ENCODE measurements at places on chromosomes 5 and 9.
A peak's percentile ranks its signal among the peaks of the same experiment; 100 is the strongest.

GRCh38 chr5:134634227-134634626 lies 1.6 kb upstream of the SAR1B start:
- DNase-seq, result no peak

DNA sequence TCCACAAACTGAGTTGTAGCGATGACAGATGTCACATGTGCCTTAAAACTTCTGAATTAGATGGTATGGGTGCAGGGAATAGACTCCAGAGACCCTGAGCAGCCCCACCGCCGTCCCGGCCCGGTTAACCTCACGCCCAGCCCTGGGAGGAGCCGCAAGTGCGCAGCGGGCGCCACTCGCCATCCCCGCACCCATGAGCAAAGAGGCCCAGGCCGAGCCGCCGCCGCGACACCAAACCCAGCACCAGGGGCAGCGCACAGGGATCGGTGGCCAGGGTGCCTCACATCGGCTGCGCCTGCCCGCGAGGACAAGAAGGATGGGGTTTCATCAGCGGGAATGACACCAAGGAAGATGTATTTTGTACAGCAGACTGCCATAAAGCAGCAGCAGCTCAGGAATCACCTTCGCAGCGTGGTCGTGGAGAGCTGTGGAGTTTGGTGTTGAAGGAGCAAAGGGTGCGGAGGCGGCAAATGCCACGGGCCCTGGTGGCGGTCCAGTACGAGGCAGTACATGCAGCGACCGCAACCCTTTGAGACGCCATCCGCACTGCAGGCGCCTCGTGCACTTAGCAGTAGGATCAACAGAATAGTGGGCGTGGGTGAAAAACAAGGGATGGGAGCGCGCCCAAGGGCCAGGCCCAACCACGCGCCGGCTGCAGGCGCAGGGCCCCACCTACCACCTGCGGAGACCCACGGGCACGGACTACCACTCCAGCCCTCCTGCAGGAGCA lies 89.7 kb downstream of the ZNF366 start:
- no peak for DNase-seq

DNA sequence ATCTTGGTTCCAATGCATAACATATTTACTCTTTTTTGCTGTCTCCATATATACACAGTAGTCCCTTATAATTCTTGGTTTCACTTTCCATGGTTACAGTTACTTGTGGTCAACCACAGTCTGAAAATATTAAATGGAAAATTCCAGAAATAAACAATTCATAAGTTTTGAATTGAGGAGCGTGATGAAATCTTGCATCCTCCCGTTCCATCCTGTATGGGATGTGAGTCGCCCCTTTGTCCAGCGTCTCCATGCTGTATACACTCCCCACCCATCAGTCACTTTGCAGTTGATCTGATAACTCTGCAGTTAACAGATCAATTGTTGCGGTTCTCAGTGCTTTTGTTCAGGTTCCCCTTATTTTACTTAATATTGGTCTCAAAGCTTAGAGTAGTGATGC lies 11.5 kb upstream of the FAF2 start:
- DNase-seq, result no peak

DNA sequence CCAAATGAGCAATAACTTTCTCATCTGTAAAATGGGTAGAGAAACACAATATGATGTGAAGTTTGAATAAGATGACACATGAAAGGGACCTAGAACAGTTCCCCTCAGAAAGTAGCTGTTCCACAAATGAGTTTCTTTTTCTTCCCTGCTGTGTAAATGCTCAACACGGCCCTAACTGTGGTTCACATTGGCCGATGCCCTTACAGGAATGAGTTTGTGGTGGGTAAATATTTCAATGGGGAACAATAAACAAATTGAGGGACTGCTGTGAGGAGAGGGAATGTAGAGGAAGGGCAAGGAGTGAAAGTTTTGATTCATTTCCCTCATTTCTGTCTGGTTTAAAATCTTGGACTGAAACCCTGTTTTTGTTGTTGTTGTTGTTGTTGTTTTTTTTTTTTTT lies 12.8 kb downstream of the C6 start:
- no peak for DNase-seq

- DNase-seq, result no peak
Observed at GRCh38 chr5:171961117-171961516, 45.3 kb downstream of the FBXW11 start.

DNA sequence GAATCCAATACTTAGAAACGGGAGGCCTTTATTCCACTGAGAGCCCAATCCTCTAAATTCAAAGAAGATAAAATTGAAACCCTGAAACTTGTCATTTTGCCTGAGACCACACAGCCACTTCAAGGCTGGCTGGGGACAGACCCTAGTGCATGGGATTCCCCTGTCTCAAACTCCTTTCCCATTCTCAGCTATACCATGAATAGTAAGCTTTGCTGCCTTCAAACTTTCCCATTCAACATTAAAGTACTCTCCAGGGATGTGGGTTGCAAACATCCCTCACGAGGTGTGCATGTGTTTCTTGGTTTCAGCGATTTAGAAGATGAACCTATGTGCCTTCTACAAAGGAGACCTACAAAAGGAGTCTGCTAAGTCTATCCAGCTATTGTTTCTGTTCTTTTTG lies 64.6 kb downstream of the GABRB2 start:
- no peak for DNase-seq

GRCh38 chr9:74755355-74755754 lies 132.4 kb downstream of the TRPM6 start:
- DNase-seq, result no peak

GRCh38 chr5:110112348-110112747 lies 422.6 kb downstream of the MAN2A1 start:
- DNase-seq, result no peak

DNA sequence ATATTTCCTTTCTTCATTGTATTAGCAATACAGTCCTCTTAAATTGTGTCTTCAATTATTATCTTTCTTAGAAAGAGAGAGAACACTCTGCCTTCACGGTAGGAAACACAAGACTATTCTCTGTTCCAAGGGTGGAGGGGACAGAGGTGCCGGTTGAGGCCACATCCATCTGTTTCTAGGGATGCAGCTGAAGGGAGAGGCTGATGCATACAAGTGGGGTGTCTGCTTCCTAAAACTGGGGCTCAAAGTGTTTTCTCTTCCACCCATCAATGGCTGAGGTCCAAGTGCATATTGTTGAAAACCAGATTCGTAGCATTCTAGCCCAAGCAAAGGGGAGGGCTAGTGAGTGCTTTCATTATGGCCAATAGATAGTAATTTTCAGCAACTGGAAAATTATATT lies 9.5 kb downstream of the IRX2 start:
- DNase-seq, result no peak

DNA sequence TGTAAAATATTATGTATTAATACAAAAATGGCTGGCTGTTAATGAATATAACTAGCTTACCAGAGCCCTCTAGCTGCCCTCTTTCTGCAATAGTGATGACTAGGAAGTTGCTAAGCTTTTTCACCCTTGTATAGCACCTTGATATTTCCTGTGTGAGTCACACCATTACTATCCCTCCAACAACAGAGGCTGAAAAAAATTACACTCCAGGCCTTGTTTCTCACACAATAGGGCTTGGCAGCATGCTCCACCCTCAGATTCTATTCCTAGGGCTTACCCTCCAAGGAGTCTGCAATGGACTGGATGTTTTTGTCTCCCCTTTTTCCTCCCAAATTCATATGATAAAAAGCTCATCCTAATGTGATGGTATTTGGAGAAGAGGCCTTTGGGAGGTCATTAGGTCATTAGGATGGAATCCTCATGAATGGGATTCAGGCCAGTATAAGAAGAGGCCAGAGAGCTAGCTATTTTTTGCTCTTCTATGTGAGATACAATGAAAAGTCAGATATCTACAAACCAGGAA lies 184.6 kb upstream of the MAP1B start:
- no peak for DNase-seq

GRCh38 chr5:77423022-77423750 lies 68.9 kb downstream of the WDR41 start:
- DNase-seq, result no peak

DNA sequence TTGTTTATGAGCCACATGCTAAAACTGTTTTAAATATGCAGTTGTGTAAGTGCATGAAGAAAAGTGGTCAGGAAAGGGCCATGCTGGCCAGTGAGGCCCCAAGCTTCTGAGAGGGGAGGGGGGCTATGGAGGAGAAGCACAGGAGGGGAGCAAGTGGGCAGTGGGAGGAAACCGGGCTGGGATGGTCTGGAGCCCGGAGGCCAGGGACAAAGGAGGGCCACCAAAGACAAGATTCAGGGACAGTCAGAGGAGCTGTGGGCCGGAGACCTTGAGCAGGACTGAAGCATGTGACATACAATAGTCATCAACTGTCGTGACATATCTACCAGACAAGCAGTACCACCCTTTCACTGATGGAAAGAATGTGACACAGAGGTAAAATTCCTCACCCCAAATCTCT lies 333.2 kb upstream of the IRX1 start:
- no peak for DNase-seq

GRCh38 chr5:10746711-10747110 lies 14.3 kb downstream of the DAP start:
- DNase-seq, result peak; percentile 16

GRCh38 chr5:103800741-103801495 lies 238.3 kb upstream of the NUDT12 start:
- no peak for DNase-seq

DNA sequence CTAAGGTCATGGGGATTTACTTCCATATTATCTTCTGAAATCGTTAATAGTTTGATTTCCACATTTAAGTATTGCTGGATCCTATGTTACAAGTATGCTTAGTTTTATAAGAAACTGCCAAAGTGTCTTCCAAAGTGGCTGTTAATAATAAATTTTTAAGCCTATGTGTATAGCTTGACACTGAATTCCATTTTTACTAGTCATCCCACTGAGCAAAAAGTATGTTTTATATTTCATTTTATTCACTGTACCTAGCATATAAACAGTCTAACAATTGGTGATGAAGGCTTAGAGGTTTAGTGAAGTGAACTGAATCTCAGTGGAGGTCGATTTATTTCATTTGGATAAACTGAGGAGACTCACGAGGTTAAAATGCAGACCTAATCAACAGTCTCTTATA lies 174.6 kb downstream of the ADAMTS6 start:
- DNase-seq, result no peak

GRCh38 chr9:134784577-134785305 lies 95.9 kb upstream of the FCN2 start:
- DNase-seq, result no peak

- DNase-seq, result no peak
Observed at GRCh38 chr9:114678795-114679194, 3.2 kb downstream of the TEX48 start.

DNA sequence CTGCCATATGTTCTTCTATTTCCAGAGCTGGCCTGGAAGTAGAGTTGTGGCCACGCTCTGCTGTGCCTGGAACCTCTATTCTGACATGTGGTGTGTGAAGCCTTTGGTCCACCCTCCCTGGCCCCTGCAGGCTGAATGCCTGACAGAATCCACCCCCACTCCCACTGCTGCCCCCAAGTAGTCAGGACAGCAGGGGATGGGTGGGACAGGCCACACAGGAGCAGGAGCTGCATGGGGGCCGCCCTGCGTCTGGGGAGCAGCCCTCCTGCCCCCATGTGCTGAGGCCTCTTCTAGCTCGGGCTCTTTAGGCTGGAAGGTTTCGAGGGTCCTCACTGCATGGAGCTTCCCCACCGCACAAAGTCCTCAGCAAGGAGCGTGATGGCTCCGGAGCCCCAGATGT lies 32.6 kb upstream of the IRX4 start:
- no peak for DNase-seq

DNA sequence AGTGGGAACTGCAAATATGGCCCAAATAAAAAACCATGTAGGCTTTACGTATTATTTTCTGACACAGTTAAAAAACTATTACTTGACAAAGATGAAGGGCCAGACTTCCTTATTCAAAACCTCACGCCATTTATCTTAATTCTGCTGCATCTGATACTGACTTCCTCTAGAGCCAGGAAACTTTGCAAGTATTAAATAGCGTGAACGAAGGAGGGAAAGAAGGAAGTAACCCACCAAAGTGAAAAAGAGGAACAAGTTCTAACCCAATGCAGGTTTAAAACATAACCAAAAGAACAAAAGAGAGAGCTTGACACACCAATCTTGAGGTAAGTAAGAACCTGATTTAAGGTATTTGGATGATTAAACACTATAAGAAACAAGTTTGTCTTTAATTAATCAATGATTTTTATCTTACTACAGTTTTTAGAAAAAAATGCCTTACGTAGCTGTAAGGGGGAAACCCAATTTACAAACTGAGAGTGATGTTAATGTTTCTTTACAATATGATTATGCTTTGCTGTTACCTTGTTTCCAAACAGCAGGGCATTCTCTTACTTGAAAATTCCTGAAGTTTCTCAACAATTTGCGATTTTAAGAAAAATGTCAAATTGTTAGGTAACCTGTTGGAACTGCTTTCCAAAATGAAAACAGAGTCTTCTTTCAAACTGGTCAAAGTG lies at the start of gene GAPT:
GAPT (plus strand) TSS at position 220 of the 677 bp plus-strand sequence. CDS start 3,102 bp downstream, outside the sequence.
- DNase-seq, result peak; percentile 46

GRCh38 chr5:36876965-36877666 lies 547 bp downstream of the NIPBL start:
- DNase-seq, result peak; percentile 68

- DNase-seq, result no peak
Observed at GRCh38 chr9:89154651-89155336, 23.8 kb downstream of the SHC3 start.

GRCh38 chr5:78716206-78716605 lies 67.6 kb upstream of the LHFPL2 start:
- no peak for DNase-seq

GRCh38 chr5:126848253-126848652 lies 71.3 kb downstream of the LMNB1 start:
- no peak for DNase-seq

- peak; percentile 17 for DNase-seq
Observed at GRCh38 chr9:128628471-128629048, 28.1 kb downstream of the DYNC2I2 start.

- no peak for DNase-seq
Observed at GRCh38 chr9:136026266-136026942, 65.2 kb upstream of the UBAC1 start.

DNA sequence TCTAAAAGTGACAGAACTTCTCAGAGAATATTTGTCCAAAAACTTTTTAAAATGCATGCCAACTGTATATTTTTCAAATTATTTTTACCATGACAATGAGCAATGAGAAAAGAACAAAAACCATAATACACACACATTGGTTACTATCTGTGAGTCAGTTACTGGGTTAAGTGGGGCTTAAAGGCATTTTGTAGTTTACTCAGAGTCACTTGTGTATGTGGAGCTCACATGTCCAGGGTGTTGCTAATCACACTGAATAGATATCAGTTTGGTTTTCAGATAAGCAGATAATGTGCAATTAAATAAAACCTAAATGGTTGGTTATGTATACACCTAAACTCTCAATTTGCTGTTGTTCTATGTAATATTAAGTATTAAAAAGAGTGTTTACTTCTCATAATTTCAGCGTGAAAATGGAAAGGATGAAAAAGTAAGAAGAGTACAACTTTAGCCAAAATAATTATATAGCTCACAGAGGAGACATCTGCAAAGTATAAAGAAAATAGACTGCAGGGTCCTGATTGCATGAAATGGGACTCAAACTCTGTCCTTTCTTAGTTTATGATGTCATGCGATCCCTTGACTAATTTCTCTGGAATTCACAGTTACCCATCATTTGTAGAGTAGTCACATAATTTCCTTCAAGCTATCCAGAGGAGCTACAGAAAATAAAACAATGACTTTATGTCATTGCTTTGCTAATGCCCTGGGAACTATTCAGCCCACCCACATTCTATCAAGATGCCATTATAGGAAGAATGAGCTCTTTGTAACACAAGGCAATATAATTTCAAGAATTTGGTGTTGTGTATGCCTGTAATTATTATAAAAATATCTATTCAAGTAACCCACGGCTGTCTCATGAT lies 388.0 kb upstream of the ZNF608 start:
- DNase-seq, result no peak

Measured in hematopoietic multipotent progenitor cell treated with erythropoietin and hydrocortisone succinate and interleukin-3 and kit ligand, for 8 days (in vitro differentiated cells).